ENCODE measurements at places on chromosomes 3 and 15.

- DNase-seq = no peak
Observed at GRCh38 chr15:76945494-76946093, 14.0 kb downstream of the RCN2 start.

- no peak for DNase-seq
Observed at GRCh38 chr3:195043607-195044339, 227.2 kb downstream of the XXYLT1 start.

DNA sequence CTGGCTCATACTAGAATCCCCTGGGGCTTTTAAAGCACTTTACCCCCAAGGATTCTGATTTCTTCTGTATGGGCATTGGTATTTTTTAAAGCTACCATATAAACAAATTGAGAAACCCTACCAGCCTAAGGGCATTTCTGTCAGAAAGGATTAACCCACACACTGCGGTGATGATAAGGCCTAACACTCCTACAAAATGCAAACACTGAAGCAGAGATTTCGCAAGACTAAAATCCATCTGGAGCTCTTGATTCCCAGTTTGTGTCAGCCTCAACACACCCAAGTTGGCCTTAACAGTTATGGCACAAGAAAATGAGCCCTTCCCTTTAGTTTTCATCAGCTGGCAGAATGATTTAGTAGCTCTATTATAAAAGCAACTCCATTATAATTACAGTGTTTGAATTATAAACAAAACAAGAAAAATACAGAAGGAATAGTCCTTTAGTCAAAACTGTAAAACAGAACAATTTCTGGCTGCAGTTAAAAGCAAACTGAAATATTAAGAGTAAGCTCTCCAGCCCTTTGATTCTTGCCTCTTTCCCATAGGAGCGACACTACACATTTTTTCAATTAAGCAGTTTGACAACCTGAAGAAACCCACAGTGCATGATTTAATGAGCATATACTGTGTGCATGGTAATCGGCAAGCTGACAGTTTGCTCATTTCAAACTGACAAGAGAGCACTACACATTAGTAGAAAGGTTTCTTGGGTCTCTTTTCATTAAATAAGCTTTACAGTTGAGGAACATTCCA lies 441.2 kb downstream of the FHIT start:
- DNase-seq = no peak

GRCh38 chr3:180749322-180749721 lies 70.0 kb upstream of the CCDC39 start:
- DNase-seq = no peak

GRCh38 chr15:83854950-83855707 lies 201.2 kb downstream of the ADAMTSL3 start:
- DNase-seq = no peak

GRCh38 chr3:152206243-152206760 lies 62.4 kb upstream of the MBNL1 start:
- no peak for DNase-seq

DNA sequence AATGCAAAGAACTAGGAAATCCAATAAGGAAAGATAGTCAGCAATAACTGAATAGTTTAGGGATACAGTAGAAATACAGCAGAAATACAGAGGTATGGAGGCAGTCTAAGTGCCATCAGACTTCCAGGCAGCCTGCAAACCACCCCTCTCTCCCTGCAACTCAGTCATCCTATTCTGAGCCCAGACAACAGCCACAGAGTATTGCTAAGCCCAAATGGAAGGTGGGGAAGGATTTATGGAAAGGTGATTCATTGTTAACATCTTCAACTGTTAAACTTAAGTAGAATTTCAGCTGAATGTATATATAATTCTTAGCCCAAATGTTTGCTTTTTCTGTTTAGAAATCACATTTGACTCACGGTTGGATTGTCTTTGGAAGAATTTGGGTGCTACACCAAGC lies 300.4 kb downstream of the RBMS3 start:
- DNase-seq = no peak

GRCh38 chr3:114418107-114418506 lies 124.3 kb downstream of the TIGIT start:
- DNase-seq = no peak

DNA sequence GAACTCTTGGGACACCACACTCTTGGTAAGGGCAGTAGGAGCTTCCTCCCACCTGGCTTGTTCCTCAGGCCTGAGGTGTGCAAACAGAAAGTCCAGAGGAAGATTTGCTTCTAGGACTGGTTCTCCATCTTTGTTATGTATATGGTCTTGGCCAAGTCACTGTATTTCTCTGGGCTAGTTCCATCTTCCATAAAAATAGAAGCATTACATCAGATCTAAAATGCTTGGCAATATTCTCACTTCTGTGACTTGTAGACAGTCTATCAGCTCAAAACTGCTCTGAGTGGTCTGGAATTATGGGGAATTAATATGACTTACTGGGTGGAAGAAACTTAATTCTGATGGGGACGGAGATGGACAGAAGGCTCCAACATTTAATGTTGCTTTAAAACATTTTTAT lies 55.2 kb downstream of the TMEM108 start:
- DNase-seq = no peak

DNA sequence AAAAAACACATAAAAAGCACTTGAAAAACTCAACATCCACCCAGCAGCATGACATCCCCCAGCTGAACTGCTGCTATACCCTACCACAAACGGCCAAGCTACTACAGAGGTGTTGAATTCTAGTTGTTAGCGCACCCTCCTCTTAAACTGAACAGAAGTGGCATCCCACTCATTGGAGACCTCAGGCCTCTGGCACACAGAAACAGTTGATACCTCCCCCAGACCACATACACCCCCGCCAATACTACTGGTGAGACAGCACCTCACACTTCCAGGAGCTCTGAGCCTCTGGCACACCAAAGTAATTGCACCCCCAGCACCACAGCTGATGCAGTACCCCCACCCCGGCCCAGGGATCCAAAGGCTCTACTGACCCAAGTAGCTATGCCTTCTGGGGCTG lies 190.2 kb downstream of the SCAPER start:
- DNase-seq = no peak

- DNase-seq = no peak
Observed at GRCh38 chr15:66963084-66963483, 102.3 kb upstream of the SMAD3 start.

DNA sequence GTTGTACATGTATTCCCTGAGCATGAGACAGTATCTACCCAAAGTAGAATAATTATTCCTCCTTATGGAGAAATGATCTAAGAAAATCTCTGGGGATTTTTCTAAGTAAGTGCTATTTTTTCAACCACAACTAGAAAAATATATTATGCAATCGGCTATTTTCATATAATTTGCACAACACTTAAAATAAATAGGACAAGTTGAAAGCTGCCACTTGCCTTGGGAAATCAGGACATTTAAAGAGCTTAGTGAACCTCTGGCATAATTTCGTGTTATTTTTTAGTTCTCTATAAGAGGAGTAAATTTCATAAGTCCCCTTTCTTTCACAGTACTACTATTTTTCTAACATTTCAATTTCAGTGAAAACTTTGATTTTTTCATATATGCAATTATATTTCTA lies 672.1 kb downstream of the OTOL1 start:
- DNase-seq = no peak

DNA sequence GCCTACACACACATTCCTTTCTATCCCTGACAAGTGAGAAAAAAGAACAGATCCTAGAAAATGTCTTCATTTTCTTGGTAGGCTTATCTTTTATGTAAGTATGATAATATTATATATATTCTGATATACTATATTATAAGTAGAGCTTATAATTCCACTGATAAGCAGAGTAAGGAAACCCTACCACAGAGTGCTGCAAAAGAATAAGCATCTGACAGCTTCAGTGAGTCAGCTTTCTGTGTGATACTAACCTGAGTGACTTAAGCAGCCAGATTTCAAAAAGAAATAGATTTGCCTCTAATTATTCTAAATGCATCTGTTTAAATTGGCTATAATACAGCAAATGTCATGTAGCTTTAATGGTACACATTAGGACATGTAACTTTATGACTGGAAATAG lies 656.0 kb downstream of the MCTP2 start:
- DNase-seq = no peak

DNA sequence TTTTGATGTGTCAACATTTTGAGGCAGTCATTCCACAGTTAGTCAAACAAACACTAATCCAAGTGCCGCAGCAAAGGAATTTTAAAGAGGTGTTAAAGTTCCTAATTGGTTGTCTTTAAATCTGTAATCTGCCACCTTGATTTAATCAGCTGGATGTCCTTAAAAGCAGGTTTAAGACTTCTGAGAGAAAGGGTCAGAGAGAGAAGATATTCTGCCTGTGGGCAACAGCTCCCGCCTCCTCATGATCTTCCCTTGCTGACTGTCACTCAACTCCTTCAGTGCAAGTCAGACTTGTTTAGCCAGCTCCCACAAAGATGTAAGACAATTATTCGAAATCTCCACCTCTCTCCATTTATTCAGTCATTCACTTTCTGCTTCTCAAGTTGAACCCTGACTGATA lies 92.6 kb upstream of the MYRIP start:
- no peak for DNase-seq

GRCh38 chr15:90075420-90076289 lies 26.6 kb downstream of the IDH2 start:
- DNase-seq = no peak

All from stimulated activated CD8-positive, alpha-beta memory T cell treated with anti-CD3 and anti-CD28 coated beads, Interleukin-2, amount 100 ng/mL, for 48 hours (primary cell).